ENCODE measurements at places on chromosomes 3 and 15.

DNA sequence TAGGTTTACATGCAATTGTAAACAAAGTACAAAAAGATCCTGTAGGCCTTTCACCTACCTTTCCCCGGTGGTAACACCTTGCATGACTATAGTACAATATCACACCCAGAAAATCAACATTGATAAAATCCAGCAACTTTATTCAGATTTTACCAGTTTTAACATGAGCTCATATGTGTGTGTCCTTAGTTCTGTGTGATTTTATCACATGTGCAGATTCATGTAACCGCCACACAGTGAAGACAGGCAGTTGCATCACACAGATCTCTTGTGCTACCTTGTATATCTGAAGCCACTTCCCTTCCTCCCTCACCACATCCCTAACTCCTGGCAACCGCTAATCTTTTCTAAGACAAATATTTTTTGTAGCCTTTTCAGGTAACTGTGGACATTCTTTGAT, 183.5 kb upstream of the C2CD4B start:
- DNase-seq, result no peak

- DNase-seq, result no peak
Measured at GRCh38 chr3:33299395-33300081, 22.3 kb downstream of the FBXL2 start.

GRCh38 chr15:64443747-64444621, 16.4 kb upstream of the ZNF609 start:
- DNase-seq, result no peak

- no peak for DNase-seq
Measured at GRCh38 chr3:49132437-49133225, at the start of gene LAMB2. LAMB2 (minus strand) TSS chr3:49133050; CDS start chr3:49132867, 183 bp downstream.

DNA sequence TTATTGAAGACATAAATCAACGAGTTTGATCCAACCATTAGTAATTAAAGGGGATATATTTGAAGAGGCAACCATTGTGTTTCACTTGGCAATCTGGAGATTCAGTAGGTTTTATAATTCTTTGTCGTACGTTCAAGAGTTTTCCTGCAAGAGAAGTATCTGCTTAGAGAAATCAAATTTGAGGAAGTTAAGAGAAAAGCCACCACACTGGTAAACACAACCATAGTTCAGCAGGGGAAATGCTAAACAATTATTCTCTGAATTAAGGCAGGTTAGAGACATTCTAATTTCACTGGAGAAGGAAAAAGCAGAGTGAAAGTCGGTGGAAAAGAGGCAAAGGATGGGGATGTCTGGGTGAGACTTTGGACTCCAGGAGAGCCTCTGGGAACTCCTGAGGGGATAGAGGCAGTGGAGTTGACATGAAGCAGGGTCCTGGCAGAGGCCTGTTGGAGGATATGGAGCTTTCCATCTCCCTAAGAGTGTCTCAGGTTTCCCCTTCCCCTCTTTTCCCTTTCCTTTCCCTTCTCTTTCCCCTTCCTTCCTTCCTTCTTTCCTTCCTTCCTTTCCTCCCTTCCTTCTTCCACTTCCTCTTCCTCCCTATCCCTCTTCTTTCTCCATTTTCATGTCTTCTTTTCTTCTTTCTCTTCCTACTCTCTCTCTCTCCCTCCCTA, 26.5 kb downstream of the SPINK8 start:
- DNase-seq, result no peak

- DNase-seq, result no peak
Measured at GRCh38 chr15:67827562-67828277, 2.4 kb downstream of the SKOR1 start.

GRCh38 chr15:25089577-25089976, 134.8 kb downstream of the SNRPN start:
- DNase-seq, result no peak

GRCh38 chr15:89533861-89534544, 37.6 kb upstream of the RHCG start:
- no peak for DNase-seq

Measured in CD4-positive, alpha-beta T cell treated with Interferon gamma for 1 hour (primary cell).